ENCODE measurements at places on chromosomes 3 and 15.

GRCh38 chr3:804211-804610 lies 288.6 kb upstream of the CNTN6 start:
- DNase-seq, result no peak

DNA sequence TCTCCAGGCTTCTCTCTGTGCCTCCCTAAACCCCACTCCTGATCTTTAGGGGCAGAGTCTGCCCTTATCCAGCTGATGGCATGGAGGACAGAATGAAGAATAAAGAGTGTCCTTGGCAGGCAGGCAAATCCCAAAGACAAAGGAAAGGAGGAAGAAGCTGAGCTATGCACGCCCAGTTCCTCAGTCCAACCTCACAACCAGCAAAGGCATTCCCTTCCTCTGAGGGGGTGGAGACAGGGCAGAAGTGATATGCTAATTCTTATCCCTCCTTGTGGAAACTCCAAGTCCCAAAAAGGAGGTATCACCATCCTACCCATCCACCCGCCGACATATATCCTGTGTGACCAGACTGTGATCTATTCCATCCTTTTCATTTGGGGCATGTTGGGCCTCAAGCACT lies 10.5 kb upstream of the CCDC54 start:
- DNase-seq, result peak; percentile 46

- DNase-seq, result peak; percentile 91
Measured at GRCh38 chr3:101065962-101066361, 72.7 kb upstream of the ABI3BP start.

DNA sequence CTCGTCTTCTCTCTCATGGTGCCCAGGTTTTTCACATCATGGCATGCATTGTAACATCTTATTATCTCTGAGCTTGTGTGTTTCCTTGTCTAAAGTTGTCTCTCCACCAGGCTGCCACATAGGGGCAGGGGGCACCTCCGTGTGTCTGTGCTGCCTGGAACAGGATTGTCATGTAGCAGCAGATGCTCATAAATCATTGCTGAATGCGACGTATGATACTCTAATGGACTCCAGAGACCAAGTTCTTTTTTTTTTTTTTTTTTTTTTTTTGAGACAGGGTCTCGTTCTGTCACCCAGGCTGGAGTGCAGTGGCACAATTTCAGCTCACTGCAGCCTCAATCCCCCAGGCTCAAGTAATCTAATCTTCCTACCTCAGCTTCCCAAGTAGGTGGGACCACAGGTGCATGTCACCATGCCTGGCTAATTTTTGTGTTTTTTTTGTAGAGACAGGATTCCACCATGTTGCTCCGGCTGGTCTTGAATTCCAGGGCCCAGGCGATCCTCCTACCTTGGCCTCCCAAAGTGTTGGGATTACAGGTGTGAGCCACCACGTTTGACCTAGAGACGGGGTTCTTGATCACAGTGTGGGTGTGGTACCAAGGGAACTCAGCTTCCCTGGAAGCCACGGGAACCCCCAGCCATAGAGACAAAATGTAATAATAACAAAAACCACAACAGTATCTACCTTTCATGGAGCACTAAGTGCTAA lies 4.7 kb upstream of the DNASE1L3 start:
- no peak for DNase-seq

GRCh38 chr15:39623529-39623931 lies 42.7 kb downstream of the THBS1 start:
- no peak for DNase-seq

- no peak for DNase-seq
Measured at GRCh38 chr15:66614951-66615760, 49.4 kb upstream of the LCTL start.

DNA sequence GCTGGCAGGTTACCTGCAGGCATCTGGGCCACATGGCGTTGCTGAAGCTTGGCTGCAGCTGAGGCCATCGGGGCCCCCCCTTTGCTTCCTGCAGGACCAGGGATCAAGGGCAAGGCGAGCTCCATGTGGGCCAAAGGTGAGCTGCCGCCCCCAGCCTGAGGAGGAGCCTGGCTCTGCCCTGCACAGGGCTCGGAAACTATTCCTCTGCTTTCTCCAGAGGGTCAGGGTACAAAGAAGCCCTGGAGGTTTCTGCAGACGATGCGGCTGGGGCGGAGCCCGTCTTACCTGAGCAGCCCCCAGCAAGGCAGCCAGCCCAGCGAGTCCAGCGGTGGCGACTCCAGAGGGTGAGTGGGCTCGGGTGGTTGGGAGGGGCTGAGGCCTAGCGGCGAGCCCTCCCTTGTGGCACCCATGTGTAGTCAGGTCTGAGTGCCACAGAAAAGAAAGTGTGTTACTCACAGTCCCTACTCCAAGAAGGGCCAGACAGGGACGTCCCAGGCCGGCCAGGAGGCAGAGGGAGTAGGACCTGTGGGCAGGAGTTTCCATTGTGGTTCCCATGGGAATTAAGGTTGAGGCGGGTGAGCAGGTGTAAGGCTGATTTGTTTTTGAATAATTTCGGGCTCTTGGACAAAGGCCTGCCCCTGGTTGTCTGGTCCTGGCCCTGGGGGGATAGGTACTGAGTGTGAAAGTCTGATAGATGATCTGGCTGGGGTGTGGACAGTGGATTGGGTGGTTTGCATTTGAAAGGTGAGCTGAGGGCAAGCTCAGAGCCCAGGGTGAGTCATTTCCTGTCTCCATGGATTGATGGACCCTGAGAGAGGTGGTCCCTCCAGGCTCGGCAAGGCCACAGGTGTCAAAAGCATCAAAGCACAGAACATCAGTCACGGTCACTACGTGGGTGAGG lies 25.4 kb downstream of the CFAP100 start:
- peak; percentile 10 for DNase-seq
